ENCODE measurements at places on chromosomes 4 and X.
A peak's percentile ranks its signal among the peaks of the same experiment; 100 is the strongest.

DNA sequence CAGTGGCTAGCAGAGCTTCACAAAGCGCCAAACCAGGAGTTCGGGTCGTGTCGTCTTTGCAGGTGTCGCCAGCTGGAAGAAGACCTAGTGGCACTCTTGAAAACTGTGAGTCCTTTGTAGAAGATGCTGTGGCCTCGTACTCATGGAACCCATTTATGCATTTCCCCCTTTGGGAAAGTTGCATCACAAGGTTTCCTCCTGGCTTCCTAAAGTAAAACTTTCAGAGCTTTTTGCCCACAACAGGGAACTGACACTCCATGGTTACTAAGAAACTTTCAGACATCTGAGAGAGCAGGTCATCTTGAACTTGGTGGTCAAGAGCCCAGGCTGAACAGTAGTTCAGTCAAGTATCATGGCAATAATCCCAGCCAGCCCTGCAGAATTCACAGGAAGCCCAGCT, 15.9 kb upstream of the NOCT start:
- H3K4me1 ChIP-seq = no peaks in the 10 kb centered on the region
- H3K27me3 ChIP-seq = no peaks in the 10 kb centered on the region
- H3K27ac ChIP-seq = no peak overlapping the region

DNA sequence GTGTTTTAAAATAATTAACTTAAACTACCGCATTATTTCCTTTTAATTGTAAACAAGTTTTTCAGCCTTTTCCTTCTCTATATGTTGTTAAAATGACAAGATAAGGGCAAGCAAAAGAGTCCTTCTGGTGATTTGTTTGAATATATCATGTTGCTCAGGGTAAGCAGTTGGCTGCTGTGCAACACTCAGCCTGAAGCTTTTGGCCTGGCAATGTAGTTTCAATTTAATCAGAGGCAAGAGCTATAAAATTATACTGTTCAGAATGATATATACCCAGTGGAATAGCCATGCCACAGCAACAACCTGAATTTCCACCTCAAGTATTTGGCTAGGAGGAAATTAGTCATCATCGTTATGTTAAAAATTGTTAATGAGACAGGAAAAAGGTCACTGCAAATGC, 53.4 kb downstream of the GRXCR1 start:
- no peaks in the 10 kb centered on the region for H3K36me3 ChIP-seq
- H3K4me3 ChIP-seq = no peak overlapping the region
- no peaks in the 10 kb centered on the region for H3K27me3 ChIP-seq
- no peak overlapping the region for H3K27ac ChIP-seq

DNA sequence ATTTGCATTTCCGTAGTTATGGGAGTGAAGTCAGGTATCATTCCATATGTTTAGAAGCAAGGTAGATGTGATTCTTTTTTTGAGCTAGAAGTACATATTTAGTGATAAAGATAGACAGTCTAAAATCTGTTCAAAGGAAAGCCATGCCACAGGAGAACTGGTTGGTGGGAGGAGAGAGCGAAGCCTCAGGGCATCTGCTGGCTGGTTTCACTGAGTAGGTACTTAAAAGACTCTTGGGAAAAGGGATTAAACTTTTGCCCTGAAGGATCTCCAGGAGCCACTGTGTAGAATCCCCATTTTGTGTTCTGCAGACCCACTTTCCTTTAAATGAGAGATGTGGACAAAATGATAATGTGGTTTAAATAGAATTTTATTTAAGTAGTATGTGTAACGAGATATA, 89.6 kb downstream of the SHROOM2 start:
- H3K36me3 ChIP-seq = peaks cover 17% of the 10 kb centered on the region
- H3K27me3 ChIP-seq = peaks cover 14% of the 10 kb centered on the region
- H3K27ac ChIP-seq = no peak overlapping the region
- DNase-seq = no peak
- H3K4me1 ChIP-seq = peaks cover 8% of the 10 kb centered on the region
- H3K4me3 ChIP-seq = no peak overlapping the region

GRCh38 chrX:6257025-6257424, 28.4 kb upstream of the NLGN4X start:
- no peak overlapping the region for H3K27ac ChIP-seq
- H3K36me3 ChIP-seq = no peaks in the 10 kb centered on the region
- no peaks in the 10 kb centered on the region for H3K4me1 ChIP-seq
- no peaks in the 10 kb centered on the region for H3K27me3 ChIP-seq
- H3K4me3 ChIP-seq = no peak overlapping the region
- DNase-seq = no peak

DNA sequence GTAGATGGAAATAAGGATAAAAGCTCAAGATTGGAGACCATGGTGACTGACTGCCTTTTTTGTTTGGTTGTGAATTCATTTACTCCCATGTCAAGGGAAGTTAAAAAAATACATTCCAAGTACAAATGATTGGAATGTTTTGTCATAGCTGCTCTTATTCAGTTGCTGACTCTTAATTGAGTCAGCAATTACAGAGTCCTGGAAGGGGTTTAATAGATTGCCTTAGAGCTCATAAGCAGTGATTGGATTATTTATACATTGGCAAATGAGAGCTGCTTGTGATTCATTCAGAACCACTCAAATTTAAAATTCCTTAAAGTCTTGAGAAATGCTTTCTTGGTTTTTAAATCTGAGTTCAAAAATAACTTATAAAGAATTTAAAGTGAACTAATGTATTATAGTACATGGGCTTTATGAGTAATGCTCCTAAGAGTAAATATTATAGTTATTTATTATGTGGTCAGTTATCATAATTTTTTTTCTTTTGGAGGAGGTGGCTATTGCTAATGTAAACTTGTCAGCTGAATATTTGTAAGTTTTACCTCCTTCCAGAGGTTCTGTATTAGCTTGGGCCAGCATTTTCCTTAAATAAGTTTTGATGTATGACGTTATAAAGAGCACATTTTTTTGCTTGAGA, 13.6 kb downstream of the JADE1 start:
- H3K36me3 ChIP-seq = peaks cover 6% of the 10 kb centered on the region
- peak; percentile 84 for DNase-seq
- H3K4me1 ChIP-seq = peaks cover 21% of the 10 kb centered on the region
- no peak overlapping the region for H3K4me3 ChIP-seq
- H3K27ac ChIP-seq = no peak overlapping the region
- H3K27me3 ChIP-seq = no peaks in the 10 kb centered on the region

DNA sequence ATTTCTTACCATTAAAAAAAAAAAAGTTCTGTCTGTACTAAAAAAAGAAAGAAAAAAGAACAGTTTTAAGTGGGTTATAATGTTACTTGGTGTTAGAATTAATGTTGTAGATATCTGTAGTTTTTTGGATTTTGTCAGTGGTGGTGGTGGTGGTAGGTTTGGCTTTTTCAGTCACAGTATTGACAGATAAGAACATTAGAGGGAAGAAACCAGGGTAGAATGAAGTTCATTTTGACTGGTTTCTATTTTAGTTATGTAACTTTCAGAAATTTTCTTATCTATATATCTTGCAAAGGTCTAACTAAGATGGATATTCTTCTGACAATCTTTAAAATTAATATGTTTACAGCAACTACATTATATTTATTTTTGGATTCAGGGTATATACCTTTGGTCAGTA, 105.4 kb downstream of the FBXW7 start:
- no peaks in the 10 kb centered on the region for H3K4me1 ChIP-seq
- no peak for DNase-seq
- H3K27me3 ChIP-seq = no peaks in the 10 kb centered on the region
- no peak overlapping the region for H3K4me3 ChIP-seq

- peak overlapping the region; percentile 61 for H3K27ac ChIP-seq
- H3K36me3 ChIP-seq = peaks cover 20% of the 10 kb centered on the region
- peaks cover 2% of the 10 kb centered on the region for H3K27me3 ChIP-seq
- no peak for DNase-seq
- H3K4me1 ChIP-seq = peaks cover 17% of the 10 kb centered on the region
Observed at GRCh38 chrX:154408659-154409221, 314 bp downstream of the DNASE1L1 start.
